ENCODE measurements at places on chromosomes 5 and 9. TPM values are rescaled to one million over a fixed set of nuclear protein-coding genes. Genes with fewer than 3 reads are reported as not detected.

The SPTAN1 gene
- 294 TPM for total RNA-seq

The KIF4B gene
- total RNA-seq = 0.32 TPM

The TMEM252 gene
- not detected for total RNA-seq

The COL23A1 gene
- 0.24 TPM for total RNA-seq

DNA sequence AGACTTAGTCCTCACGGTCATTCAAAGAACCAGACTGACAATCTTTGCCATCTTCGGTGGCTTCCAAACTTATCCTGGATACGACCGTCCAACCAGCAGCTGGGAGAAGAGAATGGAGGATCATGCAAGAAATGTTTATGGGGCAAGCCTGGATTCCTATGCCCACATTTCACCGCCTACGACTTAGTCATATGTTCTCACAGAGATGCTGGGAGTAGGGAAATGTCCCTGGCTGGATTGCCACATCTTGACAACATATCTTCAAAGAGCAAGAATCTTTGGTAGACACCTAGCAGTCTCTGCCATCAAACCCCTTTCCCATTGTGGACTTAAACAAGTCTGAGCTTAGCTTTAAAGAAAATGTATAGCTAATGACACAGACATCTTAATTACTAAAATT lies 5.0 kb downstream of the MED7 start:
- H3K4me1 ChIP-seq = peaks cover 31% of the 10 kb centered on the region
- H3K27ac ChIP-seq = no peak overlapping the region
- no peaks in the 10 kb centered on the region for H3K27me3 ChIP-seq

- H3K36me3 ChIP-seq = no peaks in the 10 kb centered on the region
- peak; percentile 72 for ATAC-seq
- no peaks in the 10 kb centered on the region for H3K27me3 ChIP-seq
- H3K4me1 ChIP-seq = no peaks in the 10 kb centered on the region
Measured at GRCh38 chr9:89642789-89643188, 38.0 kb downstream of the GADD45G start.

- H3K36me3 ChIP-seq = no peaks in the 10 kb centered on the region
- H3K4me3 ChIP-seq = no peak overlapping the region
- peaks cover 10% of the 10 kb centered on the region for H3K27me3 ChIP-seq
- H3K27ac ChIP-seq = no peak overlapping the region
- no peak for ATAC-seq
- no peaks in the 10 kb centered on the region for H3K4me1 ChIP-seq
Measured at GRCh38 chr5:137201876-137202275, 297.2 kb downstream of the SPOCK1 start.

DNA sequence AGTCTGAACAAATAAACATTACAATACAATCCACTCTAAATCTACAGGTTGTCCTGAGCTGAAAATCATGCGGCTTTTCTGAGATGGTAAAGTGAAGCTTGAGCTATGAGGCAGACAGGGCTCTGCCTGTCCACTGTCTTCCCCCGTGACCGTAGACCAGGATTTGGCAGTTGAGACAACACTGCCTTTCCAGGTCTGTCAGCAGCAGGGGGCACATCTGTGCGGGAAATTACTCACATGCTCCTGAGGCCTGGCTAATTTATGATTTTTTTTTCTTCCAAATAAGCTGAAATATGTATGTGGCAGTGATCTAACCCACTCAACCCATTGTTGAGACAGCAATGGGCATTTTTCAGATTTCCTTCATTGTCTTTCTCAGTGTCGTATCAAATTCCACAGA lies 307.9 kb downstream of the FBXL7 start:
- H3K36me3 ChIP-seq = no peaks in the 10 kb centered on the region
- H3K27ac ChIP-seq = no peak overlapping the region
- ATAC-seq = no peak
- no peak overlapping the region for H3K4me3 ChIP-seq

GRCh38 chr5:16679863-16680262 lies 63.1 kb upstream of the RETREG1 start:
- no peaks in the 10 kb centered on the region for H3K4me1 ChIP-seq
- no peak for ATAC-seq
- no peak overlapping the region for H3K4me3 ChIP-seq
- no peaks in the 10 kb centered on the region for H3K36me3 ChIP-seq
- H3K27ac ChIP-seq = no peak overlapping the region
- H3K27me3 ChIP-seq = peaks cover 6% of the 10 kb centered on the region

GRCh38 chr5:177142098-177142611 lies 8.6 kb downstream of the NSD1 start:
- no peaks in the 10 kb centered on the region for H3K27me3 ChIP-seq
- H3K4me3 ChIP-seq = no peak overlapping the region
- peaks cover 20% of the 10 kb centered on the region for H3K4me1 ChIP-seq
- peak overlapping the region; percentile 32 for H3K27ac ChIP-seq
- H3K36me3 ChIP-seq = peaks cover 98% of the 10 kb centered on the region
